NCI-H1694 (cell line): ENCODE measurements at places on chromosomes 4 and X.

DNA sequence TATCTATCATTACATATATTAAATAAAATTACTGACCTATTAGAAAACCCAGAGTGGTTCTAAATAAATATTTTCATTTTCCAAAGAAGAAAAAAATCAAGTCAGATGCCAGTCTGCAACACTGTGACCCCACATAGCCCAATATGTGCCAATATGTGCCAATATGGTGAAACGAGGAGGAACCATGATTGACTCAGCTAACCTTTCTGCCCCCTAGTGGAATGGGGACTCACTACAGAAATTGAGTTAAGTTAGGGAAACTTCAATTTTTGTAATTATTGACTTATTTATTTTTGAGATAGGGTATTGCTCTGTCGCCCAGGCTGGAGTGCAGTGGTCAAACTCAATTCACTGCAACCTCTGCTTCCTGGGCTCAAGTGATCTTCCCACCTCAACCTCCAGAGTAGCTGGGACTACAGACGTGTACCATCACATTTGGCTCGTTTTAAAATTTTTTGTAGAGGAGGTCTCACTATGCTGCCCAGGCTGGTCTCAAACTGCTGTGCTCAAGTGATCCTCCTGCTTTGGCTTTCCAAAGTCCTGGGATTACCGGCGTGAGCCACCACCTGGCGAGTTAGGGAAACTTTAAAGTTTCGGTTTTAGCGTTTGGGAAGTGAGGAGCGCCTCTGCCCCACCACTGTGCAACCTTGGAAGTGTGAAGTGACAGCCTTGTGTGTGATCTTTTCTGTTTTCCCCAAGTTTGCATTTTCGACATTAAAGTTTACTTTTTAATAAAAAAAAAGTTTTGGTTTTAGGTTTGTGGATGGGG lies 116.8 kb upstream of the SHISA3 start:
- peak; percentile 6 for DNase-seq

GRCh38 chrX:1748408-1748807 lies 133.5 kb downstream of the ASMT start:
- no peak for DNase-seq

- no peak for DNase-seq
Observed at GRCh38 chrX:1094566-1095333, 117.7 kb downstream of the CRLF2 start.

GRCh38 chrX:112094729-112095128 lies 12.2 kb upstream of the TRPC5 start:
- no peak for DNase-seq

DNA sequence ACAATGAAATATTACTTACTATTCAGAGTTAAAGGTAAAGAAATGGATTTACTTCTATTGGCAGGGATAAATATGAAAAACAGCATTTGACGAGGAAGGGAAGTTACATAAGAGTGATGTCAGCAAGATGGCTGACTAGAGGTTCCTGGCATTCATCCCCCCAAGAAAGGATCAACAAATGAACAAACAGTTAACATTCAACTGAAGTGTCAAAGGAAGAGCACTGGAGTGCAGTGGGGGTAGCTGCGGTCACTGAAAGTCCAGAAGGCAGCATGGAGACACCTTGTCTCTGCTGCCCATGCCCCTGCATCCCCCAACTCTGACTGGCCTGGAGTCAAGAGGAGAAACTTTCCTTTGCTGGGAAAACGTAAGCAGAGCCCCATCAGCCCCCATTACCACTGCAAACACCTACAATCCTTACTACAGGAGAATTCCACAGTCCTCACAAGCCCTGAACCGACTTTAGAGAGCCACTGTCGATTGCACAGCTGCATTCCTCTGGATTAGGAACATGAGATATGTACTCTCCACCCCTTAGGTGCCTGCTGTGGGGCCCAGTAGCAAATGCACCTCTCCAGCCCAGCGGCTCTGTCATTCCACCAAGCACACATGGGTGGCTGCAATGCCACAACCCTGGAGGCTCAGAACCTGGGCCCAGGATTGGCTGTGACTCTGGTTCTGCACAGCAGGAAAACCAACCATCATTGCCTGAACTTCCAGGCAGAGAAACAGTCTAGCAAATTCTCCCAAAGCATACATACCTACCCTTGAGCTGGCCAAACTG lies 79.5 kb downstream of the CBR4 start:
- no peak for DNase-seq

DNA sequence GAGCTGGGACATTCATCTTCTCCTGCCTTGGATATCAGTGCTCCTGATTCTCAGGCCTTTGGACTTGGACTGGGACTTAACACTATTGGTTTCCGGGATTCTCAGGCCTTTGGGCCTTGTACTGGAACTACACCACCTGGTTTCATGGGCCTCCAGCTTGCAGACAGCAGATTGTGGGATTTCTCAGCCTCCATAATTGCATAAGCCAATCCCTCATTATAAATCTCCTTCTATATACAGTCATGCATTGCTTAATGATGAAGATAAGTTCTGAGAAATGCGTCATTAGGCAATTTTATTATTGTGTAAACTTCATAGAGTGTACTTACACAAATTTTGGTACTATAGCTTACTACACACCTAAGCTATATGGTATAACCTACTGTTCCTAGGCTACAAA lies 8.9 kb upstream of the CCNG2 start:
- DNase-seq: no peak

GRCh38 chrX:431056-431455 lies 44.3 kb upstream of the PPP2R3B start:
- DNase-seq: no peak

DNA sequence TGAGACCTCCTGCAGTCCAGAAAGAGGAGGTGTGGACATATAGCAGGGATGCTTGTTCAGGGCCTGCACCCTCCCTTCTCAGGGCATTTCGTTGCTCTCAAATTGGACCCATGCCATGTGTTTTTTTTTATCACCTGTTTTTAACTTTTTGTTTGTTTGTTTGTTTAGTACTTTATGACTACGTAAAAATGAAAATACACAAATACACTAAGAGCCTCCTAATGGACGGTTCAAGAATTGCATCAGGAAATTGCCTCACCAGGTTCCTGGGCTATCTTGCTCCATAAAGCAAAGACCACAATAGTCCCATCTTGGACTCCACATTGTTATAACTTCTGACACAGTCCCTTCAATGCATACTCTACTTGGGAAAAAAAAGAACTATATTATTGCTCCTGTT lies 1685.9 kb upstream of the TENM3 start:
- DNase-seq: no peak
